ENCODE measurements at places on chromosomes 3 and 15. TPM values are rescaled to one million over a fixed set of nuclear protein-coding genes. Genes with fewer than 3 reads are reported as not detected.

DNA sequence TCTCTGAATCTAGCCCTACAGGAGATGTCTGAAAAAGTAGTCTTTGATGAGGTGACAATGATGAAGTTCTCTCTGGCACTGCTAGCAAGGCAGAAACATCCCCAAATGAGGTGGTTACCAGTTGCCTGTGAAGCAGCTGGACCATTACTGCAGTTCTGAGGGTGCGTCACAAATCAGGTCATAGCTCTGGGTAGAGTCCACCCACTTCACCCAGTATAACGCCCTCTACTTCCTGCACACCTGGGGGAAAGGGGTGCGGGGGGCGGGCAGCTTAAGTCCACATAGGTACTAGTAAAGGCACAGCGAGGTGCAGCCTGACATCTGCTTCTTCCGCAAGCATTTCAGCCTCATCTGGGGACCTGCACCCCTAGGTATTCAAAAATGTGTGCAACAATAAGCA is 13.4 kb upstream of the SATB1 start:
- no peak for DNase-seq

DNA sequence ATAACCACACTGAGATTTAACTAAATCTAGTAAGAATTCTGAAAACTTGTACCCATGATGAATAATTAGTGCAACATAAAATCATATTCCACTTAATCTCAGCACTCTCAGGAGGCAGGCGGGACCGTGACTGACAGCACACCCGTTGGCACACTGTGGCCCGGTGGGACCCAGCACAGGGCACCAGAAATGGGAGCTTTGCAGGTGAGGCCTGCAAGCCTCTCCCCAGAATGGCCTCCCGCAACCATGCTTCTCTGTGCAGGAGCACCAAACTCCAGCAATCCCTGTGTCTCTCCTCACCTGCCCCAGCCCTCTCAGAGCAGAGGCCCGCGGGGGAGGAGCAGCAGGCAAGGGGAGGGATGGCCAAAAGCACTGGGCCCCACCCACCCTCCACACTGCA is 31.5 kb upstream of the OCA2 start:
- DNase-seq, result no peak

The XPC gene
- 9.8 TPM for total RNA-seq

The FEZF2 gene
- 12.2 TPM for total RNA-seq

The SMCO1 gene
- not detected for total RNA-seq

GRCh38 chr3:17137321-17137826 is 252.6 kb downstream of the PLCL2 start:
- no peak for DNase-seq

DNA sequence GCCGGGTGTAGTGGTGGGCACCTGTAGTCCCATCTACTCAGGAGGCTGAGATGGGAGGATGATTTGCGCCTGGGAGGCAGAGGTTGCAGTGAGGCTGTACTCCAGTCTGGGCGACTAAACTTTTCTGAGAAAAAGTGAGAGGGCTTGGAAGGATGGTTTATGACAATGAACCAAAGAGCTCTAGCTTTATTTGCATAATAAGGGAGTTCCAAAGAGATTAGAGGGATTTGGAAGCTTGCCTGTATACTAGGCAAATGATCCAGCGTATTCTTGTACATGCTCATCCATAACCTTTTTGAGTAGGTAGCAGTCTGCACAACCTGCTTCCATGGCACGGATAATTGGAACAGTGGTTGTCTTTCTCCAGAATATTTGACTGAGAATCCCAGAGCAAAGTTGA is 251.1 kb downstream of the CHL1 start:
- DNase-seq, result no peak

The EFL1 gene
- 34.6 TPM for total RNA-seq

DNA sequence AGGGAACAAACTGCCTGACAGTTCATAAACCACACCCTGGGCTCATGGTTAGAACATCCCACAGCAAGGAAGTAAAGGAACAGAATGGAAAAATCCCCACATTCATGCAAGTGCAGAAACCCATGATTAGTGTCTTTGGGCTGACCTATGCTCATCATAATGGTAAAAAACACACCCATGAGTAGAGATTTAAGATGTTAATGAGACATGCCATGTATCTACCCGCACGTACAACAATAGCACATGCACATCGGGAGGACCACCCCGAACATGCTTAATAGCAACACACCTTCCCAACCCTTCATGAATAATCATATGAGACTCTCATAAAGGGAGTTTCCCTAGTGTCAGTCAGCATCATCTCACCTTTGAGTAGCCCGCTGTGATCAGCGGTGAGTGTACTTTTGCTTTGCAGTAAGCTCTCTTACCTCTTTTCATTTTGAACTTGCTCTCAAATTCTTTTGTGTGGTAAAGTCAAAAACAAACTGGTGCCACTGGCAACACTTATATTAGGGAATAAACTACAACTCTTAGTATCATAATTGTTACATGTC is 23.2 kb downstream of the ZBED2 start:
- DNase-seq, result no peak

GRCh38 chr3:42652611-42653302 is 740 bp upstream of the ZBTB47 start:
- peak; percentile 47 for DNase-seq

- no peak for DNase-seq
Measured at GRCh38 chr3:151538456-151539393, 77.9 kb upstream of the IGSF10 start.

The TGM5 gene
- total RNA-seq, result not detected

GRCh38 chr3:138296639-138297038 is 33.0 kb downstream of the NME9 start:
- DNase-seq, result no peak

DNA sequence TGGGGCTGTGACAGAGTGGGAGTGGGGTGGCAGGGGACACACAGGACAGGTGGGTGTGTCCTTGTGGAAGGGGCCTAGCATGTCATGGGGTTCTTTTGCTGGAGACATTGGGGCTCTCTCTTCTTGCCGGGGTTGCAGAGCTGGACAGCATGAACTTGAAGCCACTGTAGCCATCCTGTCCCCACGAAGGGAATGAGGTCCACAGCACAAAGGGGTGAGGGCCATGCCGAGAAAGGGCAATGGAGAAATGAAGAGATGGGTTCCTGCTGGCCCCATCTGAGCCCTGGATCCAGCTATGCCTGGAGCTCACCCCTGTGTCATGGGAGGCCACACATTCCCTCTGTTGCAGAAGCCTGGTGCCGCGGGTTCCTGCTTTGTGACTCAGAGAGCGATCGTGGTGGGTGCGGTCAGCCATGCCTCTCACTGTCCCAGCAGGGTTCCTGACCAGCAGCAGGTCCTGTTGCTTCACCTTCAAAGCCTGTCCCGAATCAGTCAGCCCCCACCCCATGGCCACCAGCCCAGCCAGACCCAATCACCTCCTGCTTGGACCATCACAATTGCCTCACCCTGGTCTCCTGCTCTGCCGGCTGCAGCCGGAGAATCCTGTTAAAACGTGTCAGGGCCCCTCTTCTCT is 50.0 kb downstream of the DNAJB8 start:
- DNase-seq, result no peak

DNA sequence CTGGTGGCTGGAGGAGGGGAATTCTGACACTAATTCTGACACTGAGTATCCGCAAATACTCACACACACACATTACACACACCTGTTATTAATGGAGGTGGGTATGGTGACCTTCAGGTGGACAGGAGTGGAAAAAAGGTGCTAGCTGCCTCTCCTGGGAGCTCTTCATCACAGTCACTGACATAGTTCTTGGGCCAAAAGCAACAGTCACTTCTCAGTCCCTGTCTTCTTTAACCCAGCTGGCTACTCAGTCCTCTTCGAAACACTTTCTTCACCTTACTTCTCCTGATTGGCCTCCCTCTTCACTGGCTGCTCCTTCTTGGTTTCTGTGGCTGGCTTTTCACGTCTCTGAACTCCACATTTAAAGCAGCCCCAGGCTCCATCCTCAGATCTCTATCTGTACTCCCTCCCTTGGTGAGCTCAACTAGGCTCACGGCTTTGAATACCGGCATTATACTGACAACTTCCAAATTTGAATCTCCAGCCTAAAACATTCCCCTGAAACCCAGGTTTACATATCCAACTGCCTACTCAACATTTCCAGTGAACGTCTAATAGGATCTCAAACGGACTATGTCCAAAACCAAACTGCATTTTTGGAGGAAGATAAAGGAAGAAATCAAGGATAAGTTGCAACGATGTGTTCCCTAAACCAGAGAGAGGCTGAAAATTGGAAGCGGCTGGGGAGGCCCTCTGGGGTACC is 53.2 kb upstream of the HEG1 start:
- DNase-seq, result no peak

GRCh38 chr3:42653303-42653559 is 266 bp upstream of the ZBTB47 start:
- DNase-seq, result peak; percentile 46

DNA sequence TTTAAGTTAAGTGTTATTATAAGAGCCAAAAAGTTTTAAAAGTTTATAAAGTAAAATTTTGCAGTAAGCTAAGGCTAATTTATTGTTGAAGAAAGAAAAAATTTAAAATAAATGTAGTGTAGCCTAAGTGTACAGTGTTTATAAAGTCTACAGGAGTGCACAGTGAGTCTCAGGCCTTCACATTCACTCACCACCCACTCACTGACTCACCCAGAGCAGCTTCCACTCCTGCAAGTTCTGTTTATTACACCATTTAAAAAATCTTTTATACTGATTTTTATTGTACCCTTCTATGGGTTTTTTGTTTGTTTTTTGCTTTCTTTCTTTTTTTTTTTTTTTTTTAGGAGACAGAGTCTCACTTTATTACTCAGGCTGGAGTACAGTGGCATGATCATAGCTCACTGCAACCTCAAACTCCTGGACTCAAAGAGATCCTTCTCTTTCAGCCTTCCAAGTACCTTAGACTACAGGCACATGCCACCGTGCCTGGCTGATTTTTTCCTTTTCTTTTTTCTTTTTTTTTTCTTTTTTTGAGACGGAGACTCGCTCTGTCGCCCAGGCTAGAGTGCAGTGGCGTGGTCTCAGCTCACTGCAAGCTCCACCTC is 25.9 kb downstream of the CSTA start:
- DNase-seq, result no peak

- DNase-seq, result no peak
Measured at GRCh38 chr15:62472616-62473299, 307.7 kb upstream of the C2CD4B start.

DNA sequence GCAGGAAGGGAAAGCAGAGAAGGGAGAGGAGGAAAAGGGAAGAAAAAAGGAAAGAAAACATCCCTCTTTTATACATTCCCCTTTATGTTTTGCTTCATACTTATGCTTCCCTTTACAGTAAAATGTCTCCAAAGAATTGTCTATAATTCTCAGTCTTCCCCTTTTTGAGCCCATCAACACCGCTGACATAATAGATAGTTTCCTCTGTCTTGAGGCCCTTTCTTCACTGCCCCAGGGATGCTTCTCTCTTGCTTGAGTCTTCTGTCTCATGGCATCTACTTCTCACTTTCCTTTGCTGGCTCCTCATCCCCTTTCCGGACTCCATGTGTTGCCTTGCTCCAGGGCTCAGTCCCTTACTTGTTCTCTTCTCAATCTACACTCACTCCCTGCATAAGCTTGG is 99.7 kb upstream of the DAZL start:
- no peak for DNase-seq

The HHATL gene
- not detected for total RNA-seq

The CCDC39 gene
- 0.82 TPM for total RNA-seq

DNA sequence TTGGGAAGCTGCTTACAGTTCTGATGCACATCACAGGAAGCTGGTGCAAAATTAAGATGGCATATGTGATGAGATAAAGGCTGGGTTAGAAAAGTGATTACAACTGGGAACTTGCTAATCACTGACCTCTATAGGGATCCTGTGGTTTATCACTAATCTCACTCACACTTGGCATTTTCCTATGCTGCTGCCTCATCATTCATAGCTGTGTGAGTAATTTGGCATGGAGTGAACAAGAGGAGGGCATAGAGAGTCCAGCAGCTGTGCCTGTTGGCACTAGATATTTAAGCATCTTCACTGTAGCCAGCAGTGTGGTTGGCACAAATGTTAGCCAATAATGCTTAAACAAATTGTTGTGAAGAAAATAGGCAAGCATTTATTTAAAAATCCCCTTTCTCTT is 217.7 kb upstream of the CGNL1 start:
- peak; percentile 13 for DNase-seq

The CCR4 gene
- total RNA-seq, result under 0.01 TPM

DNA sequence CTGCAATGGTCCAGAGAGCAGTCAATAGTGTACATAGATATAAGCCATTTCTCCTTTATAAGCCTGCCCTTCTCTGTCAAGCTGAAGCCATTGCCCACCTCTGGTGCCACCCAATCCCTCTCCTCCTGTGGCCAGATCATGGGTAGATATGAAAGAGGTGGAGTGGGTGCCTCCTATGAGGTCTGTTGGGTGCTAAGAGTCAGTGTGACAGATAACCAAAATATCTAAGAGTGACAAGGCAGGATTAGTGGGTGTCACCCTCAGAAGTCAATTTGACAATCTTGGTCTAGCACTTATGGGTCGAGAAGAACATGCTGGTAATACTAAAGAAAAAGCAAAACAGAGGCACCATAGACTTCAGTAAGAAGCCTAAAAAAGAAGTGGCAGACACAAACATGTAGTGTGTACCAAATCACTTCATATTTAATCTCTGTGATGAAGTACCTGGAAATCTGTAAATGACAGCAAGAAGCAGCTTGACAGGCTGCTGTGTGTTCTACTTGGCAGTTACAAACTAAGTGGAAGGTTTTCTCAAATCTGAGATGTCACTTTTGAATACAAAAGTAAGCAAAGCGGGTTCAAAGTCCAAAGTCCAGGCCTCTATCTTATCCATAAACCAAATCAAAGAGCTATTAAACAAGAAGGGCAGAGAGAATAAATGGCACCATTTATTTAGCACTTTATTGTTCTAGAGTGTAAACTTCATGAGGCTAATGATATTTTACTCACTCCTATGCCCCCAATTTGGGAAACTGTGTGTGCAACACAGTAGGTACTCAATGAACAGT is 118.9 kb upstream of the EOMES start:
- no peak for DNase-seq

GRCh38 chr3:149186219-149186618 is 35.4 kb downstream of the CP start:
- no peak for DNase-seq

The CTXND1 gene
- total RNA-seq, result 0.41 TPM

GRCh38 chr15:100968050-100968966 is 49.2 kb downstream of the LRRK1 start:
- DNase-seq, result no peak

- no peak for DNase-seq
Measured at GRCh38 chr3:129439226-129439816, 427 bp downstream of the MBD4 start.

The SLC9C1 gene
- total RNA-seq, result 0.41 TPM

The CACNA2D3 gene
- total RNA-seq, result 30.6 TPM

Measured in frontal cortex (tissue), 4 donors.